ENCODE measurements at places on chromosomes 7 and 10.

- DNase-seq: no peak
Observed at GRCh38 chr10:62858364-62858763, 42.2 kb upstream of the EGR2 start.

DNA sequence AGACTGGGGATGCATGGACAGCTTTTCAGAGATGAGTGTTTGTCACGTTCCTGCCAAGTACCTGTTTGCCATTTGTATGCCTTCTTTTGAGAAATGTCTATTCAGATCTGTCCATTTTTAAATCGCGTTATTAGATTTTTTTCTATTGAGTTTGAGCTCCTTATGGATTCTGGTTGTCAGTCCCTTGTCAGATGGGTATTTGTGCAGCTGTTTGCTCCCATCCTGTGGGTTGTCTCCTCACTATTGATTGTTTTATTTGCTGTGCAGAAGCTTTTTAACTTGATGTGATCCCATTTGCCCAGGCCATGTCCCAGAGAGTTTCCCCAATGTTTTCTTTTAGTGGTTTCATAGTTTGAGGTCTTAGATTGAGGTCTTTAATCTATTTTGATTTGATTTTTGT lies 5.5 kb upstream of the PRKAR1B start:
- DNase-seq: no peak

GRCh38 chr10:103724771-103725170 lies 130.6 kb downstream of the SH3PXD2A start:
- DNase-seq: peak; percentile 88

DNA sequence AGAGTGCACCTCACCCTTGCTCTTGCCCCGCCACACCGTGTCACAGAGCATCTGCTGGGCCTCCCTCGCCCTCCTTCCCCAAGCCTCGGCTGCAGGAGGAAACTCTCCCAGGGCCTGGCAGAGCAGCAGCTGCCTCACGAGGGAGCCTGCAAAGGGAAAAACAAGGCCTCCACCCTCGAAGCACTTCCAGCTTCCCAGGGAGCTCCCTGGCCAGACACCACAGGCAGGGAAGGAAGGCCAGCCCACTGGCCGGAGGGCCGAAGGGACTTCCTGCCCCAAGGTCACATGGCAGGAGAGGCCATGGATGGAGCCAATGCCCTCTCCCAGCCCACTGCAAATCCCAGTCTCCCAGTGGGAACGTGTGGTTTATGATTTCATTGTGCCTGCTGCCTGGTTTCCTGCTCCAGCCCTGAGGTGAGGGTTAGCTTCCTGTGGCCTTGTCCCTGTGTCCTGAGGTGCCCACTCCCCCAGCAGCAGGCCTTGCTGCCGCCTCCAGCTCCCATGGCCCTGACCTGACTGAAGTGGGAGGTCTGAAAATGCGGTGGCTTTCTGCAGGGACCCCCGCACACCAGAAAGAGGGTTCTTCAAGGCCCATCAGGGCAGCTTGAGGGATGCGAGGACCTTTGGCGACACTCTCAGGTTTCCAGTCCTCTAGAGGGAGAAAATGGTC lies 100.5 kb upstream of the PPIF start:
- DNase-seq: no peak

- no peak for DNase-seq
Observed at GRCh38 chr7:5266191-5267028, 16.3 kb upstream of the SLC29A4 start.

All from kidney glomerular epithelial cell (primary cell).